ENCODE measurements at places on chromosomes 3 and 15. TPM values are rescaled to one million over a fixed set of nuclear protein-coding genes. Genes with fewer than 3 reads are reported as not detected.
A peak's percentile ranks its signal among the peaks of the same experiment; 100 is the strongest.

- no peak for DNase-seq
Measured at GRCh38 chr3:190458040-190458439, 8.3 kb upstream of the TMEM207 start.

DNA sequence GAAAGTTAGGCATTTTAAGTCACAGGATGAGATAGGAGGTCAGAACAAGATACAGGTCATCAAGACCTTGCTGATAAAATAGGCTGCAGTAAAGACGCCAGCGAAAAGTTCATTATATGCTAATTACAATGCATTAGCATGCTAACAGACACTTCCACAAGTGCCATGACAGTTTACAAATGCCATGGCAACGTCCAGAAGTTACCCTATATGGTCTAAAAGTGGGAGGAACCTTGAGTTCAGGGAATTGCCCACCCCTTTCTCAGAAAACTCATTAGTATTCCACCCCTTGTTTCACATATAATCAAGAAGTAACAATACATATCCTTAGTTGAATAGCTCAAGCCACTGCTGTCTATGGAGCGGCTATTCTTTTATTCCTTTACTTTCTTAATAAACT lies 92.7 kb upstream of the PLXND1 start:
- DNase-seq: no peak

NR2C2 gene
- total RNA-seq: 41.7 TPM

KNG1 gene
- not detected for total RNA-seq

CFAP20DC gene
- 3.1 TPM for total RNA-seq

DNA sequence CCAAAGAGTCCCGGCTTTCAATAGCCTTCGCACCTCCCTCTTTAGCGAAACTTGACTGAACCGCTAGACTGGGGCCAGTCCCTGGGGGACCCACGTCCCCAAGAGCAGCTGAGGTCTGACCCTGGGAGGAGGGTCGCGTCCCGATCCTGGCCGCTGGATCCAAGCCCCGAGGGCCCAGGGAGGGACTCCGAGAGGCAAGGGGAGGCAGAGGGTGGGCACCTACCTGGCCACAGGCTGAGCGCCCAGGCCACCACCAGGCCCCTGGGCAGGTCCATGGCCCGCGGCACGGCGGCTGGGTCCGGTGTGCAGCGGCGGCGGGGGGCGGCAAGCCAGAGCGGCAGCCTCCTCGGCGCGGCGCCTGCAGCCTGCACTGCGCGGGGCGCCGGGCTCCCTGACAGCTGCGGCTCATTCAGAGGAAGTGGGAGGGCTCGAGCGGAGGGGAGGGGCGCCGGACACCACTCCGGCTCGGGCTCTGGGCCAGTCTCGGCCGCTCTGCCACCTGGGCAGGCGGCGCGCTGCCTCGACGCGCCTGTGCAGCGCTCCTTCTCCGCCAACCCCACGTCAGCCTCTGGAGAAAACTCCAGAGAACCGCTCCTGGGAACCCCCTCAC lies at the start of gene ITGA11:
Gene ITGA11 (minus strand): TSS at position 372 of the 610 bp plus-strand sequence. CDS start 97 bp downstream, at position 275.
- peak; percentile 97 for DNase-seq

- no peak for DNase-seq
Measured at GRCh38 chr3:42214064-42214463, 51.9 kb downstream of the CCK start.

CAND2 gene
- 11.3 TPM for total RNA-seq

GRCh38 chr15:75161917-75162414 lies 39.7 kb upstream of the C15orf39 start:
- DNase-seq: no peak

GRCh38 chr3:117695321-117695720 lies 985.7 kb downstream of the TUSC7 start:
- no peak for DNase-seq

- no peak for DNase-seq
Measured at GRCh38 chr15:40793216-40793989, 13.5 kb upstream of the ZFYVE19 start.

- DNase-seq: no peak
Measured at GRCh38 chr3:124530916-124531315, 199.3 kb upstream of the UMPS start.

GRCh38 chr3:66655671-66656070 lies 154.8 kb upstream of the LRIG1 start:
- DNase-seq: no peak

- no peak for DNase-seq
Measured at GRCh38 chr15:90000186-90001001, 730 bp upstream of the ZNF710 start.

DNA sequence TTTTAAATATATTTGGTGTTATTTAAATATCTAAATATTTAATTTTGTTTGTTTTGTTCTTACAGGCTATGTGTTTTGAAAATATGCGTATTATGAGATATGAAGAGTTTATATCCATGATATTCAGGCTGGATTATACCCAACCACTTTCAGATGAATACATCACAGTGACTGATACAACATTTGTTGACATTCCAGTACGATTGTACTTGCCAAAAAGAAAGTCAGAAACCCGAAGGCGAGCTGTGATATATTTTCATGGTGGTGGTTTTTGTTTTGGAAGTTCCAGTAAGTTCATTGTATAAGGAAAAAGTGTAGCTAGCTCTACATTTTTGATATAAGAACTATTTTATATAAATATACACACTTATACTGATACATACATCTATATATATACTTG lies 6.9 kb downstream of the AADACL2 start:
- no peak for DNase-seq

DNA sequence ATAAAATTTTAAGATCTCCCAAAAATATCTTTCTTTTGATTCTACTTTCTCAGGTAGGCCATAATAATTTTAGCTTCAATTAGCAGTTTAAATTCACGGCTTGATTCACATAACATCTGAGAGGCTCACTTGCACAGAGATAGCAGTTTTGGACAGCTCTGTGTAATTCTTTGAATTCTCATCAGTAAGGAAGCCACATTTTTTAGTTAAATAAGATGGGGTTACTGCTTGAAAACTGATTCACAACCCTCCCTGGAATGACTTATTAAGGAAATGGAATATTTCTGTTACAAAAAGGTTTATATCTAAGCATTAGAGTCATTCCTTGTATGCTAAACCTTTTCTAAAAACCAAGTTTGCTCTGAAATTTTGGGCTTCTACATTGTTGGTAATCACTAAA lies 212.7 kb downstream of the ALCAM start:
- DNase-seq: no peak

DNA sequence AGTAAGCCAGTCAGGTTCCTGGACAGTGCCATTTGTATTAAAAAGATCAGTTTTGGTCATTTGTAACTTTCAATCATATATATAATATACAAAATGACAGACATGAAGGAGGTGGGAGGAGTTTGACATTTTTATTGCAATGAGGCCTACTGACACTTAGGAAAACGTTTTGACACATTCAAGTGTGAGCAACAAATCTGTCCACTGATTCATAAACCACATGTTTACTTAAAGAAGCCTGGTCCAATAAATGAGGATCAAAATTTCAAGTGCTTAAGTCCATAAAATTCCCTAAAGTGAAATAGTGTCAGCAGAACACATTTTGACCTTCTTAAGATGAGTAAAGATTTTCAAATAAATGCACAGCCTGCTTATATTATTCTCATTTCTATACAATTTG lies 137.3 kb downstream of the MECOM start:
- DNase-seq: no peak

- DNase-seq: no peak
Measured at GRCh38 chr3:73509816-73510215, 114.9 kb downstream of the PDZRN3 start.

- no peak for DNase-seq
Measured at GRCh38 chr3:177820683-177821316, 623.5 kb upstream of the TBL1XR1 start.

DNA sequence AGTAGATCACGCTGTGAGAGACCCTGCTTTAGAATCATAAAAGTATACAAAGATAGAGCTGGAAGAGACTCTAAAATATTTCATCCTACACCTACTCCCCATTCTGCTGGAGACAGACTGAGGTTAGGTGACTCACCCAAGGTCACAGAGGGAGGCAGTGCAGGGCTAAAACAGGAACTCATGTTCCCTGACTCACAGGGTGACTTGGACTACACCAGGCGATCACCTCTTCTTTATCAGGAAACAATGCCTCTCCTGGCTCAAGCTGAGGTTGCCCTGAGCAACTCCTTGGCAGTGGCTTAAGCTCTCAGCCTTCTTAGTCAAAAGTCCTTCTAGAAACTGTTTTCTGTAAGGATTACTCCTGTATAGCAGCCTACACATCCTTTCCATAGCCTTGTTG lies 26.4 kb upstream of the TNFAIP8L3 start:
- no peak for DNase-seq

DNA sequence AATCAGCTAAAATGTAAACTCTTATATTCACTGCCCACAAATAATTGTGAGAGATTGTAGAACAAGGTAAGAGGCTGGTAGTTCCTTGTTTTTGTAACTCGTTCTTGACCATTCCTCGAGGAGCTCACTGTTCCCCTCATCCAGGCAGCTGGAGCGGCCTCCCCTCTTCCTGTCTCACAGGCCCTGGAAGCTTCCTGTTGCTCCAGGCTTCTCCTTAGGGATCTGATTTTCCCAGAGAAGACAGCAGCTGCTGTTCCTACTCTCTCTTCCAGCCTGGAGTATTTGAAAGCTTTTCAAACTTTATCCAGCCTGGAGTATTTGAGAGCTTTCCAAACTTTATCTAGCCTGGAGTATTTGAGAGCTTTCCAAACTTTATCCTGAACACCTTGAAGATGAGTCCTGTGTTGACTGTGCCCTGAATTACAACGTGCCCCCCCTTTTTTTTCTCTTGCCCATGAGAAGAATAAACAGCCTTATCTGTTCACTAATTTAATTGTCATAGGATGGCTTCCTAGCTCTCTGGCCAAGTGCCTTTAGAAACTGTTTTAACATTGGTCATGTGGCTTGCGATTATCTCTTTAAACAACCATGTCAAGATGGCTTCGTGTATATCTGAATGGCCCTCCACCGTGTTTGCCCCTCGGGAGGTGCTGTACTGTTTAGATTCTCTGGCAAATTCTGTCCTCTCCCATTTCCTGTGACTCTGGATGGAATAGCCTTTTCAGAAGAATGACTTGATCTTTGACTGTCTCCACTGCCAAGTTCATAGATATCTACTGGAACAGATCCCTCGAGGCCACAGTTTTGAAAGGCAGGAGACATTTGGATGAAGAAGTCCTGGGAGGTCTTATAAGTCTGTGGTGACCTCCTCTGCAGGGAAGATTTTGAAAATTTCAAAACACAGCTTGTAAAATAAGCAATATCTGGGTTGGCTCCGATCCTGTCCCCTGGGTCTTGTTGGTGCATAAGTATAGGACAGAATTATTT lies 4.8 kb downstream of the ADAMTSL3 start:
- no peak for DNase-seq

THSD4 gene
- 3.4 TPM for total RNA-seq

SH2D7 gene
- total RNA-seq: not detected

GRCh38 chr3:46946416-46946815 lies 30.1 kb downstream of the CCDC12 start:
- peak; percentile 62 for DNase-seq

DNA sequence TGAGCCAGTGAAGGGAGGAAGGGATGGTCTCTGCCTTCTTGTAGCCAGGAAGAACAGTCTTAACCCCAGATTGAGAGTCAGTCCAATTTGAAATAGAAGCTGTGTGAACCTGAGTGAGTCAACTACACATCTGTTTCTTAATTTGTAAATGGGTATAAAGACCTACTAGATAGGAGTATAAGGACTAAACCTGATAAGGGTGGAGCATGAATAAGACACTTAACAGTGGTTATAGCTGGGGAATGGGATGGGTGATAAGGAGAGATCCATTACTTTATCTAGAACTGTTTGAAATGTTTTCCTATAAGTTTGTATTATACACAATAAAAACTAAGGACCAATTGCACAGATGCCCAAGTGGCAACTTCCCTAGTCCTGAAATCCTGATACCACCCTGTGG lies 1.4 kb downstream of the MAN2C1 start:
- DNase-seq: no peak

DNA sequence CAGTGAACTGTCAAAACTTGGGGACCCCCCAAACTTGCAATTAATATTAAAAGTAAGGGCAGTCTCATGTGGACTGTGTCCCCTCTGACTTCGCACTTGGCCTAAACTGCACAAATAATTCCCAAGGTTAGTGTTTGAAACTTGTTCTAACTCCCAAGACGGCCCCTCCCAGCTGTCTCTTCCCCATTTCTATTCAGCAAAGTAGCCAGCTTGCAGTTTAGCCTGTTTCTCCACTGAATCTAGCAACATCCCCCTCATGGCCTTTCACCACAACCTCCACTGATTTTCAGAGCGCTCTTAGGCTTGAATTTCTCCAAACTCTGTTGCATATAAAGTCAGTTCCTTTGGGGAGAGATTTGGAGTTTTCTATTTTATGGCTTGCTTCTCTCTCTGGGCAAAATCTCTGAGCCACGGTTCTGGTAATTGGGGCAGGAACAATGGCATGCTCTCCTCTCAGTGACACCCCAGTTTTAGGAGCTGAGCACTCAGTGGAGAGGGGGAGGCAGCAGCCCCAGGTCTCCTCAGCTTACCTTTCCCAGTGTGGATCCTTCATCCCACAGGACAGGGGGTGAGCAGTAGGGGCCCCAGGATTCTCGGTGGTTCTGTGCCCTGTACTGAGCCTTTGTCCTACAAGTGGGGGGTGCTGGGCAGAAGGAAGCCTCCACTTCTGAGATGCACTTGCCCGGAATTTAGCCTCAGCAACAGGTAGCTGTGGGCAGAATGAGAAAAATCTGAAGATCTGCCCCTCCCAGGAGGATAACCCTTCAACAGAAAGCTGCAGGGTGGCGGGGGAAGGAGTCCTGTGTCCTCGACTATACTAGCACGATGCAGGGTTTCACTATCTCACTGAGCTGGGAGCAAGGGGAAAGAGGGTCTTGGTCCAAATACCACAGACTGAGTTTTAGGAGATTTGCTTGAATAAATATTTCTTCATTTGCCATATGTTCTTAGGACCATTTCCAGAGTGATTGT lies 39.3 kb upstream of the GATA2 start:
- DNase-seq: no peak

- DNase-seq: no peak
Measured at GRCh38 chr3:183008800-183009199, 28.5 kb upstream of the DCUN1D1 start.

DNA sequence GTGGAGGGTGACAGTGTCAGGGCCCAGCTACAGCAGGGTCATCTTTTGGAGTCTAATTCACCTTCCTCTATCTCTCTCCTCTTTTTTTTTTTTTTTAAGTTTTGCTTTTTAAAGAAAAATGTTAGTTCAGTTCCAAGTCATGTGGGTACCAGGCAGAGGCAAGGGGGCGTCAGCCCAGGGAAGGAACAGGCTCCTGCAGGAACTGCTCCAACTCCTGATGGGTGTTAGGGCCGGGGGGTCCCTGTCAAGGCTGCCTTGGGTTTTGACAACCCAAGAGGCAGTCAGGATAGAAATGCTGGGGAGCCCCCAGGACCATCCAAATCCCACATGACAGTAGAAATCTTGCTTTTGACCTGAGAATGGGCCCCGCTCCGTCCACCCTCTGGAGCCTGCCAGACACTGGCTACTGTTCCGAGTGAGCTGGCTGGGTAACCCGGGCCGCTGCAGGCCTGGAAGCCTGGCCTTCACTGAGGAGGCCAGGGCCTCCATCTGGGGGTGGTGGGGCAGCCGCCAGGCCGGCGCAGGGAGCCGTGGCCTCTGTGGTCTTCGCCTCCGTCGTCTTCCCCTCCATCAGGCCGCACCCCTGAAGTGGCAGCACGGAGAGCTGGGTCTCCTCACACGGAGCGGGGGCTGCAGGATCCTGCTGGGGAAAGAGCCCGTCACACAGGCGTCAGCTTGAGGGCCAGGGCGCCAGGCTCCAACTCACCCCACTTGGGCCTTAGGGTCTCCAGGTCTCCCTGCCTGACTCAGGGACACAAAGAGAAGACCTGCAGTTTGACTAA lies 24.2 kb downstream of the RNU5B-1 start:
- DNase-seq: peak; percentile 84

- DNase-seq: no peak
Measured at GRCh38 chr3:127208483-127209100, 15.7 kb downstream of the PRR23E start.
